Left renal cortex interstitium (tissue), 4 donors: ENCODE measurements at places on chromosomes 4 and X. TPM values are rescaled to one million over a fixed set of nuclear protein-coding genes. Genes with fewer than 3 reads are reported as not detected.

Gene TAF7L
- 0.28 TPM for polyA plus RNA-seq

Gene PRPS2
- polyA plus RNA-seq, result 87.3 TPM

Gene C1QTNF7
- 25.4 TPM for polyA plus RNA-seq

Gene GPRIN3
- 6.1 TPM for polyA plus RNA-seq

Gene ELOVL6
- 28.9 TPM for polyA plus RNA-seq

Gene MAP7D2
- polyA plus RNA-seq, result 2.8 TPM

Gene SPOCK3
- polyA plus RNA-seq, result 14.6 TPM

Gene TLL1
- polyA plus RNA-seq, result 2.2 TPM

Gene CD40LG
- polyA plus RNA-seq, result 0.09 TPM

Gene MGARP
- polyA plus RNA-seq, result 0.44 TPM

Gene TXK
- polyA plus RNA-seq, result 1.8 TPM

Gene FRG2
- polyA plus RNA-seq, result not detected

Gene MMRN1
- 3.9 TPM for polyA plus RNA-seq

Gene CSTF2
- polyA plus RNA-seq, result 22.6 TPM

Gene DUSP21
- not detected for polyA plus RNA-seq

Gene CAPN6
- 24.9 TPM for polyA plus RNA-seq

Gene ZCCHC4
- polyA plus RNA-seq, result 13.1 TPM

Gene ARMCX2
- polyA plus RNA-seq, result 104 TPM

Gene TMSB15B
- polyA plus RNA-seq, result 24.8 TPM

Gene SLITRK4
- 14.9 TPM for polyA plus RNA-seq

Gene SUPT20HL2
- polyA plus RNA-seq, result 0.07 TPM

Gene HSD17B13
- polyA plus RNA-seq, result 0.11 TPM
